GM19239 (cell line): ENCODE measurements at places on chromosomes 3 and 15.

DNA sequence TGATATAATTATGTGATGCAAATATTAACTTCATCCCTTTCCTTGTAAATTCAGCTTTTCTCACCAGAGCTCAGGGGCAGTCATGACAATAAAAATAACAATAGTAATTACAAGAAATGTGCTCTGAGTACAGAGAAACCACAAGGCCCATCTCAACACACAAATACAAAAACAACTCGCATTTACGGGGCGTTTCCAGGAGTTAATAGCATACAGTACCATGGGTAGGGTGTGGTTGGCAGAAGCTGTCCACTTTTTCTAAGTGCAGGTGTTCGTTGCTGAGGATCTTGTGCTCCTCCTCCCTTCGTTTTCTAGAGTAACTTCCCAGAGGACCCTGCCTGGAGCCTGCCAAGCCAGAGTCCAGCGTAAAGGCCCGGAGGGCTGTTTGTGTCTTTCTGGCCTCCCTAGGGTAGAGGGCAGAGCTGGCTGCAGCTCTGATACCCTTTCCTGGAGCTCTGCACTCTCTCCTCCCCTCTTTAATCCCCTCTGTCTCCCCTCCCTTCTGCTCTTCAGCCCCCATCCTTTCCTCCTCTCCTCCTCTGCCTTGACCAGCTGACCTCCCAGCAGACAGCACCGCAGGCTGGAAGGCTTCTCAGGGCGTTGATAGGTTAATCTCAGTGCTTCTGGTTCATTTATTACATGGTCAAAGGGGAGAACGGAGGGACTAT lies 11.4 kb downstream of the SEMA3G start:
- no peak for DNase-seq

GRCh38 chr3:186519021-186519658 lies 25.0 kb downstream of the CRYGS start:
- DNase-seq, result no peak

GRCh38 chr3:129950318-129951046 lies 24.0 kb upstream of the TRH start:
- no peak for DNase-seq

DNA sequence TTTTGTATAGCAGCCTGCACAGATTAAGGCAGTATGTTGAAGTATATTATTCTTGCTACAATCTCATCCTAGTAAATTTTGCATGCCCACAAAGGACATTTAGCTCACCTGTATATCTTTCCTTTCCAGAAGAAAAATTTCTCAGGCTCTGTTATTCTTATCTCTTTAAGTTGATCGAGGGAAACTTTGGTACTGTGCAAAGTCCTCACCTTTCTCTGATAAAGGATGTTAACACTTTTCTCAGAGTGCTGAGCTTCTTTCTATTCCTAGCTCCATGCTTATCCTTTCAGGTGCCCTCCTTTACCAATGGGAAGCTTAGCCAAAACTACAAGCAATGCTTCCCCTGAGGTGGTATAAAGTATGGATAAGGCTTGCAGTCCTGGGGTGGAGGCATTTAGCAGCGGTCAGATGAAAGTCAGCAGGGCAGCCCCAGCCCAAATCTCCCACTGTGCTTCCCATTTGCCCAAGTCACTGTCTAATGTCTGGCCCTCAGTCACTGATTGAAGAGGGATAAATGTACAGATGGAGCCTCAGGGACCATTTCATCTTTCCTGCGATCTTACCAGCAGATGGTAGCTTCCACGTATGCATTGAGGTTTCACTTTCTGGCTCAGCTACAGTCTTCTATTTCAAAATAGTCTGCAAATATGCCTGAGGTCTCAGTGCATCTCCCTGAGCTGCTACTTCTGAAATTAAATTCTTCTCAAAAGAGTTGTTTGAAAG lies 127.8 kb upstream of the P2RY1 start:
- no peak for DNase-seq

- DNase-seq, result no peak
These were observed 182.3 kb upstream of the FAM3D start for GRCh38 chr3:58848826-58849225.

GRCh38 chr15:56839099-56839498 lies 79.3 kb upstream of the TCF12 start:
- no peak for DNase-seq

DNA sequence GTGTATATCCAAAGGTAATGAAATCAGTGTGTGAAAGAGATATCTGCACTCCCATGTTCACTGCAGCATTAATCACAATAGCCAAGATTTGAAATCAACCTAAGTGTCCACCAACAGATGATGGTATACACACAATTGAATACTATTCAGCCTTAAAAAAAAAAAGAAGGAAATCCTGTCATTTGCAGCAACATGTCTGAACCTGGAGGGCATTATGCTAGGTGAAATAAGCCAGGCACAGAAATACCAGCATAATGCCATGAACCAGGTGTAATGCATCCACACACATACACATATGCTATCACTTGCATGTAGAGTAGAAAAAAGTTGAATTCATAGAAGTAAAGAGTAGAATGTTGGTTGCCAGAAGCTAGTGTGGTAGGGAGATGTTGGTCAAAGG lies 18.4 kb upstream of the NR1I2 start:
- no peak for DNase-seq

GRCh38 chr3:134852132-134852531 lies 57.1 kb downstream of the EPHB1 start:
- no peak for DNase-seq

- DNase-seq, result peak; percentile 40
These were observed 31.8 kb downstream of the PLXNA1 start for GRCh38 chr3:127014536-127015281.
